ENCODE measurements at places on chromosomes 1 and 21.

DNA sequence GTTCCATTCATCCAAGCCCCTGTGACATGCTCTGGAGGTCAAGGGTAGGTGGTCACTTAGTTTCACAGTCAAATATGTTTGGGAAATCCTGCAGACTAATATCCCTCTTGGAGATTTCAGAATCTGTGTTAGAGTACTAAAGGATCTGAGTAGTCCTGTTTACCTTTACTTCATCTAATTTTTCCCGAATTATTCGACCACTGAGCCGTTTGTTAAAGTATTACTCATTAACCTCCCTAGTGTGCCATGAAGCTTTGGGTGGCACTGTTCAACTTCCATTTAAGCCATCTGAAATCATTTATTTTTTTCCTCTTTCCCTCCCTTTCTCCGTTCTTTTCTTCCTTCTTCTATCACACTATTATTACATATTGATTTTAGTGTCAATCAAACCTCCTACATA, 109.9 kb downstream of the NGF start:
- DNase-seq = no peak

DNA sequence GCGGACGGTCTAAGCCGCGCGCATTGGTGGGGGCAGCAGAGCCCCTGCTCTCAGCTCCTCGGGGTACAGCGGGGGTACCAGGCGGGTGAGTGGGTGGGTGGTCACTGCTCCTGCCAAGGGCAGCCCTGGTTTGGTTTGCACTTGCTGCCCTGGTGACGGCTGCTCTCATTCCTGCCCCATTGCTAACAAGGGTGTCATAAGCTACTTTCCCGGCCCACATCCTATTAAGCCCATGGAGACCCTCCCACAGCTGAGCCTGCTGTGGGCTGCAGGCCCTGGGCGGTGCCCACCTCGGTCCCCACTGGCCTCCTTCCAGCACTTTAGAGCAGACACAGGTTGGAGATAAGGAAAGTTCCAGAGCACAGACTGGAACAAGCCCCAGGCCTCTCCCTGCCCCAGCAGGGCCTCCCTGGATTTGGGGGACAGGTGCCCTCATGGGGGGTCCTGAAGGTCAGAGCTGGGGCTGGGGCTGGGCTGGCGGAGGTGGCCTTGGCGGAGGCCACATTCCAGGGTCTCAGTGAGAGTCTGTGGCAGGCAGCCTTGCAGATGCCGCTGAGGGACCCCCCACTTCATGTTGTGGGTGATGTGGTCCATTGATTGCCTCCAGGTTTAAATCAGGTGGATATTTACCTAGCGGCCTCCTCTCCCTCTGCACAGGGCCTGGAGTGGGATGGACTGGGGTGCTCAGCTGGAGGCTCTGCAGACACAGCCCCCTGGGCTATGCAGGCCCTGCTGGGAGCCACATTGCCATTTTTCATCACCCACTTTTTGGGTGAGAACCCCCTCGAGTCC, 27.0 kb downstream of the COL18A1 start:
- no peak for DNase-seq

- DNase-seq = no peak
Measured at GRCh38 chr21:33374080-33374449, 29.1 kb upstream of the IFNGR2 start.

GRCh38 chr1:57910782-57911181, 486.9 kb upstream of the DAB1 start:
- no peak for DNase-seq

- DNase-seq = peak; percentile 67
Measured at GRCh38 chr1:244104309-244105060, 53.4 kb downstream of the ZBTB18 start.

- no peak for DNase-seq
Measured at GRCh38 chr1:246470585-246470984, 36.5 kb downstream of the SMYD3 start.

DNA sequence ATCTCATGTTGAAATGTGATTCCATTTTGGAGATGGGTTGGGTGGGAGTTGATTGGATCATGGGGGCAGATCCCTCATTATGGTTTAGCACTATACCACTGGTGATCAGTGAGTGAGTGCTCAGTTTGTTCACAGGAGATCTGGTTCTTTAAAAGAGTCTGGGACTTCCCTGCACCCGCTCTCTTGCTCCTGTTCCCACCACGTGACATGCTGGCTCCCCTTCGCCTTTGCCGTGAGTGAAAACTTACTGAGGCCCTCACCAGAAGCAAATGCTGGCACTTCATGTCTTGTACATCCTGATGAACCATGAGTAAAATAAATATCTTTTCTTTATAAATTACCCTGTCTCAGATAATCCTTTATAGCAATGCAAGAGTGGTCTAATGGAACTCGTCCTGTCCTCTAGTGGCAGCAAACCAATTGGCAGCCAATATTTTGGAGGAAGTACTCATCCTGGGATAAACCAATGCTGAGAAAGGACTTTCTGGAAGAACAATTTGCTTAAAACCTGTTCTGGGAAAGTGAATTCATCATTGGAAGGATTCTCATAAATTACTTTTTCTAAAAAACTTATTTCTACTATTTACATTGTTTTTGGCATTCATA, 27.8 kb upstream of the CYP4A11 start:
- no peak for DNase-seq

GRCh38 chr1:84919461-84919970, 26.5 kb upstream of the LPAR3 start:
- DNase-seq = no peak

DNA sequence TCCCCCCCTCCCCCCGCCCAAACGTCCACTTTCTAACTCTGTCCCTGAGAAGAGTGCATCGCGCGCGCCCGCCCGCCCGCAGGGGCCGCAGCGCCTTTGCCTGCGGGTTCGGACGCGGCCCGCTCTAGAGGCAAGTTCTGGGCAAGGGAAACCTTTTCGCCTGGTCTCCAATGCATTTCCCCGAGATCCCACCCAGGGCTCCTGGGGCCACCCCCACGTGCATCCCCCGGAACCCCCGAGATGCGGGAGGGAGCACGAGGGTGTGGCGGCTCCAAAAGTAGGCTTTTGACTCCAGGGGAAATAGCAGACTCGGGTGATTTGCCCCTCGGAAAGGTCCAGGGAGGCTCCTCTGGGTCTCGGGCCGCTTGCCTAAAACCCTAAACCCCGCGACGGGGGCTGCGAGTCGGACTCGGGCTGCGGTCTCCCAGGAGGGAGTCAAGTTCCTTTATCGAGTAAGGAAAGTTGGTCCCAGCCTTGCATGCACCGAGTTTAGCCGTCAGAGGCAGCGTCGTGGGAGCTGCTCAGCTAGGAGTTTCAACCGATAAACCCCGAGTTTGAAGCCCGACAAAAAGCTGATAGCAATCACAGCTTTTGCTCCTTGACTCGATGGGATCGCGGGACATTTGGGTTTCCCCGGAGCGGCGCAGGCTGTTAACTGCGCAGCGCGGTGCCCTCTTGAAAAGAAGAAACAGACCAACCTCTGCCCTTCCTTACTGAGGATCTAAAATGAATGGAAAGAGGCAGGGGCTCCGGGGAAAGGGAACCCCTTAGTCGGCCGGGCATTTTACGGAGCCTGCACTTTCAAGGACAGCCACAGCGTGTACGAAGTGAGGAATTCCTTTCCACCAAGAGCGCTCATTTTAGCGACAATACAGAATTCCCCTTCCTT, 158.1 kb downstream of the RUNX1 start:
- no peak for DNase-seq

- no peak for DNase-seq
Measured at GRCh38 chr1:11178021-11179015, 10.8 kb upstream of the ANGPTL7 start.

- no peak for DNase-seq
Measured at GRCh38 chr1:182169203-182169602, 107.7 kb upstream of the ZNF648 start.

GRCh38 chr1:20974951-20975350, 187.8 kb upstream of the HP1BP3 start:
- DNase-seq = no peak

DNA sequence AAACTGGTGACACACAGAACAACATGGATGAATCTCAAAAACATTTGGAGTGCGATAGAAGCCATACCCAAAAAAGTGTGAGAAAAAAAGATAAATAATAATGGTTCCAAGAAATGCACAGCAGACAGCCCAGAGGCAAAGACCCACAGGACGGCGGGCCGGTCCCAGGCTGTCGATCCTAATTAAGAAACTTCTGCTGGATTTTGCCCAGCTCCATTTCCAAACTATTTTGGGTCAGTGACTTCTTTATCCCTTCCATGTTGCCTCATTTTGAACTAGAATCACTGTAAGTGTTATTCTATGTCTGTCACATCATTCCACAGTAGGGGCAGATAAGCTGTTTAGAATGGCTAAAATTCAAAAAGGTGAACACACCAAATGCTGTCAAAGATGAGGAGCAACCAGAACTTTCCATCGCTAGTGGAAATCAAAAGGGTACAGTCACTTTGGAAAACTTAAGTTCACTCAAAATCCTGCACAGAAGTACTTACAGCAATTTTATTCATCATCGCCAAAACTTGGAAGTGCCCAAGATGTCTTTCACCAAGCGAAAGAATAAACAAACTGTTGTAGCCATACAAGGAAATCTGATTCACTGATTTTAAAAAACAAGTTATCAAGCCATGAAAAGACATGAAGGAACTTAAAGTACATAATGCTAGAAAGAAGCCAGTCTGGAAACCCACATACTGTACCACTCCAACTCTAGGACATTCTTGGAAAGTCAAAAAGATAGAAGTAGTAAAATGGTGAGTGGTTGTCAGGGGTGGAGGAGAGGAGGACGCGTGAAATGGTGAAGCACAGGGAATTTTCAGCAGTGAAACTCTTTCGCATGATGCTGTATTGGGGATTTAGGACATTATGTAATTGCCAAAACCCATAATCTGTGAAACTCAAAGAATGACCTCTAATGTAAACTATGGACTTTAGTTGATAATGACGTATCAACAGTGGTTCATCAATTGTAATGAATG, 7.5 kb downstream of the NBPF1 start:
- DNase-seq = no peak

- DNase-seq = no peak
Measured at GRCh38 chr1:185956881-185957280, 222.7 kb downstream of the HMCN1 start.

DNA sequence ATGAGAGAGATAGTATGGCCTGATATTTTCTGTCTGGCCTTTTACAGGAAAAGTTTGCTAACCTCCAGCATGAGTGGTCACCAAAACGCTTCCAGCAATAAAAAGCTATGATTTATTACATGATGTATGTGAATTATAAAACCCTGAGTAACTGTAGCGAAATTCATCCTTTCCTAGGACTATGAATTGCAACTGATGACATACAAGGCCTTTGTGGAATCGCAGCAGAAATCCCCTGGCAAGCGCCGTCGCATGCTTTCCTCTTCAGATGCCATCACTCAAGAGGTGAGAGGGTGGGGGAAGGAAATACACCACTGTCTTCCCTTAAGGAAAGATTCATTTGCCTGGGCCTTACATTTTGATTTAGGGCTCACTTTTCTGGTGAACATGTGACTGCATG, 117.9 kb downstream of the MACF1 start:
- no peak for DNase-seq

GRCh38 chr1:109497449-109498160, 3.7 kb downstream of the CYB561D1 start:
- no peak for DNase-seq

DNA sequence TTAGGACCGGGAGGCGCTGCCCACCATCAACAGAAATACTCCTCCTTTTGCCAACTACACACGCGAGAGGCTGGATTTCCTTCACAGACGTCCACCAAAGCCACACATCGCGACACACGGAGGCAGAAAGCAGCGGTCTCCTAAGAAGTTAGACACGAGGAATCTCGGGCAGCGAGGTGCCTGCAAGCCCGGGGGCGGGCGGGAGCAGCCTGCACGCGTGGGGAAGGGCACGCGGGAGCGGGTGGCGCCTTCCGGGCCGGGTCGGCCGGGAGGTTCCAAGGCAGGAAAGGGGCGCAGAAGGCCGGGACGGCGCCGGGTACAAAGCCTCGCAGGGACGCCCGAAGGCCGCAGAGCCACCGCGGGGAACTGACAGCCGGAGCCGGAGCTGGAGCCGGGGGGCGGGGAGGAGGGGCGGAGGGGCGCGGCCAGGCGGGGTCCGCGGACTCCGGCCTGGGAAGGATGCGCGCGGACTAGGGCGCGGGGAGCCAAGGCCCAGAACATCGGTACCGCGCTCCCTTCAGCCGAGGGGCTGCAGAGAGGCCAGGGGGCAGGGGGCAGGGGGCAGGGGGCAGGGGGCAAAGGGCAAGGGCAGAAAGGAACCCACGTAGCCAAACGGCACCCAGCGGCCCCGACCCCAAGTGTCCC, 722 bp downstream of the NPHP4 start:
- no peak for DNase-seq

DNA sequence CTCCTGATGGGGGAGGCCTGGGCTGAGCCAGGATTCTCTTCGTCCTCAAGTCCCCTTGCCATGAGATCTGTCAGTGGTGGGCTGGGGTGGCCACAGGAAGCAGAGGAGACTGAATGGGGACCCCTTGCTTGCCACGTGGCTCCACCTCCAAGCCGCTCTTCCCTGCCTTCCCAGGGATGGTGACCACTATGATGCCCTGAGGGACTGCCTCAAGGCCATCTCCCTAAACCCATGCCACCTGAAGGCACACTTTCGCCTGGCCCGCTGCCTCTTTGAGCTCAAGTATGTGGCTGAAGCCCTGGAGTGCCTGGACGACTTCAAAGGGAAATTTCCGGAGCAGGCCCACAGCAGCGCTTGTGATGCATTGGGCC, 20.9 kb upstream of the TMEM222 start:
- DNase-seq = no peak

DNA sequence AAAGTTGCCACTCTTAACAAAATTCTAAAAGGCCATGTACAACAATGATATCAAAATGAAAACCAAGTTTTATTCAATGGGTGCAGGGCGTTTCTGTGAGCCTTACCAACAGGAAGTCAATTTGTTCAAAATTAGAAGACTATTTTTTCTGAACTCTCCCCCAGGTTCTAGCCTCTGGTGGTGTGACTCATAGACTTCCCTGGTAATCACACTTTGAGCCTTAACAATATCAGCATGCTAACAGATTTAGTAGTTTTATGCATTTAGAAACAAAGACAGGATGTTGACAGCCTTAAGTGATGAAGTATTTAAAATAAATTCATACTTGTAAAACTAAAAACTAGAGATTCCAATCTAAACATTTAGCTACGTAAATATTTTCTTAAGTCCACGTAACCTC, 88.4 kb downstream of the LRRC8C start:
- no peak for DNase-seq

Measured in AG04449 (cell line).